Activated effector memory CD4-positive, alpha-beta T cell treated with Interleukin-2 at 50 U/mL for 16 hours (primary cell): ENCODE measurements at places on chromosomes 16 and 17.

DNA sequence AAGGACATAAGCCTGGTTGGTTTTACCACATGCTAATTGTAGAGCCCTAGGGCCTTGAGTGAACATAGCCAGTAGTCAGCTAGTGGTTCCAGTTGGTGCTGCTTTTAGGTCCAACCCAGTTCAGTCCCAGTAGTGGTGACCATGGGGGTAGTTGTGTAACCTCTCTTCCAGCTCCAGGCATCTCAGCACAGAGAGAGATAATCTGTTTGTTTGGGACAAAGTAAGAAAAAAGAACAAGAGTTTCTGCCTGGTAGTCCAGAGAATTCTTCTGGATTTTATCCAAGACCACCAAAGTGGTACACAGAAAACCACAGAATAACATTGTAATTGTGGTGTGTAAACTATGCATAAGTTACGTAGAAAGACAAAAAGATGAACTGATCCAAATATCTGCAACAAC, 5.2 kb upstream of the CCL13 start:
- no peak for DNase-seq

DNA sequence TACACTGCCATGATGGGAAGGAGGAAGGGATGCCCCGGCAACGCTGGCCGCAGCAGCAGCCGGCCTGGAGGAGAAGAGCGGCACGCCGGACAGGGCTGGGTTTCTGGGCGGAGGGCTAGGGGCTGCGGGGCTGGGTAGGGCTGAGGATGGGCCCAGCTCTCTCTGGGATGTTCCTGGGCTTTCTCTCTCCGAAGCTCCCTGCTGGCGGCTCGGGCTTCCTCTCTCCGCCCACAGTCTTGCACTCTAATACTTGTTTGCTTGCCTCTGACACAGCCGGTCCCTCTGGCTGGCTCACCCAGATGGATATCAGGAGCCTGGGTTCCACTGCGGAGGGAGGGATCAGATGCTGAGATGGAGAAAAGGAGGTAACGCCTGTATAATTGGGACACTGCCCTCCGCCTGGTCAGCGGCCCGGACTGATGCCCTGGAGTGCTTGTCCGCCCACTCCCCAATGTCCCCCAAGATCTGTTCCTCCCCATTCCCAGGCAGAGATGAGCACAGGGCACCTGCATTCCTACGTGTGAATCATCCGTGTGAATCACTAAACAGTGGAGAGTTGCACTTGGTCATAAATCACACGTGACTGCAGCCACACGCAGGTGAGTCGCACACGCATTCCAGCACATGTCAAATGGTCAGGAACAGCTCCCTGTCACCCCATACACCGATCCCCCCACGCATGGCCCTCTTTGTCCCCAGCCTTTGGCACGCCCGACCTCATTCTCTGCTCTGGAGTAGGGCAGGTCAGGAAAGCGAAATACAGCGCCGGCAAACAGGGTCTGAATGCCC, at the start of gene ALOXE3:
ALOXE3 (minus strand) TSS at position 535 of the 789 bp plus-strand sequence; CDS start at position 11, 524 bp downstream.
- DNase-seq, result no peak

DNA sequence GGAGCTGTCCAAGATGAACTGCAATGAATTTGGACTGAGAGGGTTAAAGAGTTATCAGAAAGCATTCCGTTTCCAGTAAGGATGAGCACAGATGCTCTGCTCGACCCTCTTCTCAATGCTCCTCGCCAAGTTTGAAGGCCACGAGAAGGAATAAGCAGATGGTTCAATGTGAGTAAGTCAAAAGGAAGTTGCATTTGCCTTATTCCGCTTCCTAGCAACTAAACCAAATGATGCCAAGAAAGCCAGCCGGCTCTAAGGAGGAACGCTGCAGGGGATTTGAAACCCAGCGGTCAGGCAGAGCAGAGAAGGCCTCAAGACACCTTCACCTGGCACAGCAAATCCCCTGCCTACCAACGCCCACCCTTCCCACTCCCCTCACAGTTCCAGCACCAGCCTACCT, 52.1 kb upstream of the CNEP1R1 start:
- DNase-seq, result no peak

DNA sequence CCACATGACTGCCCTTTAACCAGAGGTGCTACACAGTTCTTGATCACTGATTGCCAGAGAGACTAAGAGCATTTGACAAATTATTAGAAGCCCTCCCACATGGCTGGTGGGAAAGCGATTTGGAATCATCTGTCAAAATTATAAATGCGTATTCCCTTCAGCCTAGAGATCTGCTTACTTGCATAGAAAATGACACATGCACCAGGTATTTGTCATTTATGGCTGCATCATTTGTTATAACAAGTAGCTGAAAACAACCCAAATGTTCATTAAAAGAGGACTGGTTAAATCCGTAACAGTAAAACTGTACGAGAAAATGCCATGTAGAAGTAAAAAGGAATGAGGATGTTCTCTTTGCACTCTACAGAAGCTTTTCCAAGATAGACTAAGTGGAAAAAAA, 21.4 kb downstream of the BCO1 start:
- DNase-seq, result no peak

GRCh38 chr17:66401364-66401763, 99.0 kb downstream of the PRKCA start:
- DNase-seq, result no peak

DNA sequence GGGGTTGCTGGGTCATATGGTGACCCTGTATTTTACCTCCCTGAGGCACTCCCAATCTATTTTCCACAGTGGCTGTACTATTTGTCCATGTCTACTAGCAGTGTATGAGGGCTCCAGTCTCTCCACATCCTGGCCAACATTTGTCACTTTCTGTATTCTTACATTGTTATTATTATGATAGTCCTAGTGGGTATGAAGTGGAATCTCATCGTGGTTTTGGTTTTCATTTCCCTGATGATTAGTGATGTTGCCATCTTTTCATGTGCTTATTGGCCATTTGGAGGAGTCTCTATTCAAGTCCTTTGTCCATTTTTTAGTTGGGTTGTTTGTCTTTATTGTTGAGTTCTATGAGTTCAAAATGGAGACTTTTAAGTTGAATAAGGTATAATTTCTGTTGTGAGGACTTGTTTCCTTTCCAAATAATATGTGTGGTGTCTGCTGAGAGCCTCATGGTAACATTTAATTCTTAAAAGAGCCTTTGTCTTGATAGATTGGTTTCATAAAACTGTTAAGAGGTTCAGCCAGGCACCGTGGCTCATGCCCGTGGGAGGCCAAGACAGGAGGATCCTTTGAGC, 108.2 kb downstream of the RPTOR start:
- DNase-seq, result no peak
